ENCODE measurements at places on chromosomes 2 and 18.

DNA sequence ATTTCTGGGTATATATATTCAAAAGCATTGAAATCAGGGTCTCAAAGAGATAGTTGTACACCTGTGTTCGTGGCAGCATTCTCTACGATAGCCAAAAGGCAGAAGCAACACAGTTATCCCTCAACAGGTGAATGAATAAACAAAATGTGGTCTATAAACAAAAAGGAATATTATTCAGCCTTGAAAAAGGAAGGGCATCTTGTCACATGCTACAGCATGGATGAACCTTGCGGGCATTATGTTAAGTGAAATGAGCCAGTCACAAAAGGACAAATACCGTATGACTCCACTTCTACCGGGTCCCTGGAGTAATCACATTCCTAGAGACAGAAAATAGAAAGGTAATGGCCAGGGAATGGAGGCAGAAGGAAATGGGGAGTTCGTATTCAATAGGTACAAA lies 228.8 kb downstream of the SH3BP4 start:
- DNase-seq = no peak

DNA sequence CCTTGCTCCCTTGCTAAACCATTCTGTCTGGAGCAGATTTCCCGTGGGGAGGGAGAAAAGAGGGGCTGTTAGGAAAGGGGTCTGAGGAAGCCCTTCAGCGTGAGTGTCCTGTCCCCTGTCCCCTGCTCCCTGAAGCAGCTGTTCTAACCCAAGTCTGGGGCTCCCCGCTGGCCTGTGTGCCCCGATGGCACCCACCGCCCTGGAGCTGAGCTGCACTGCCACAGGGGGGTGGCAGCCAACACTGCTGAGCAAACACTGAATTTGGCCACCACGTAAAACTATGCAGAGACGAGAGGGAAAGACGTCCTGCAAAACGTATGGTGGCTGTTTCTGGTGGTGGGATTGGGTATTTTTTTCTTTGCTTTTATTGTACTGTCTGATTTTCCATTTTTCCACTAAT lies 17.9 kb downstream of the KCNG2 start:
- no peak for DNase-seq

GRCh38 chr2:131094463-131095281 lies 1.4 kb upstream of the FAM168B start:
- DNase-seq = no peak

GRCh38 chr18:8703092-8703709 lies 2.2 kb upstream of the MTCL1 start:
- no peak for DNase-seq

GRCh38 chr2:177908824-177909223 lies 163.8 kb downstream of the PDE11A start:
- no peak for DNase-seq

GRCh38 chr2:2731101-2731815 lies 400.2 kb upstream of the MYT1L start:
- DNase-seq = no peak

DNA sequence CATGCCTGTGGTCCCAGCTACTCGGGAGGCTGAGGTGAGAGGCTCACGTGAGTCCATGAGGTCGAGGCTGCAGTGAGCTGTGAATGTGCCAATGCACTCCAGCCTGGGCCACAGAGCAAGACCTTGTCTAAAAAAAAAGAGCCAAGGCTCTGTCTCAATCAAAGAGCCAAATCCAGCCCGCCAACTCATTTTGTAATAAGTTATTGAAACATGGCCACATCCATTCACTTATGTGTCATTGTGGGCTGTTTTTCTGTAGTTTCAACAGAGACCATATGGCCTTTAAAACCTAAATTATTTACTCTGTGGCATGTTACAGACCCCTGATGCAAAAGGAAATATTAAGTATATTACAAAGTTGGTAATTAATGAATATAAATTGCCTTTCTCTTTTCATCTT lies 60.8 kb downstream of the GPR39 start:
- no peak for DNase-seq

GRCh38 chr2:151637271-151637781 lies 97.0 kb downstream of the NEB start:
- DNase-seq = peak; percentile 10

DNA sequence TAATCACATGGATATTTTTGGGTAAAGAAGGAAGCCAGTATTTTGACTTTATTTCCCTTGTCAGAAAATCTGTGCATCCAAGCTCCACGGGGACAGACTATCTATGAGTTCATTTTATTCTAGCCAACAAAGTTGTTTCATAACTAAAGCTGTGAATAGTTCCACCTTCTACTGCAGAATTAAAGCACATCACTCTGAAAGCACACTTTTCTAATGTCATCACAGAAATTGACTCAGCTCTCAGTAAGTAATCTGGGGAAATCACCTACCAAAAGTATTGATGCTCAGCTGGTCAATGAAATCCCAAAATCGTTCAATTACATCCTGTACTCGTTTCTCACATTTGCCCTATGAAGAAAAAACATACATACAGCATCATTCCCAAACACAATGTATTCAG lies 19.1 kb downstream of the IAH1 start:
- DNase-seq = no peak
